ENCODE measurements at places on chromosomes 4 and X.
A peak's percentile ranks its signal among the peaks of the same experiment; 100 is the strongest.

GRCh38 chr4:24701683-24702082 is 93.7 kb upstream of the SOD3 start:
- DNase-seq, result peak; percentile 46

GRCh38 chr4:151256134-151256533 is 20.8 kb upstream of the PRSS48 start:
- DNase-seq, result no peak

GRCh38 chr4:10164877-10165283 is 48.3 kb upstream of the WDR1 start:
- DNase-seq, result peak; percentile 47

DNA sequence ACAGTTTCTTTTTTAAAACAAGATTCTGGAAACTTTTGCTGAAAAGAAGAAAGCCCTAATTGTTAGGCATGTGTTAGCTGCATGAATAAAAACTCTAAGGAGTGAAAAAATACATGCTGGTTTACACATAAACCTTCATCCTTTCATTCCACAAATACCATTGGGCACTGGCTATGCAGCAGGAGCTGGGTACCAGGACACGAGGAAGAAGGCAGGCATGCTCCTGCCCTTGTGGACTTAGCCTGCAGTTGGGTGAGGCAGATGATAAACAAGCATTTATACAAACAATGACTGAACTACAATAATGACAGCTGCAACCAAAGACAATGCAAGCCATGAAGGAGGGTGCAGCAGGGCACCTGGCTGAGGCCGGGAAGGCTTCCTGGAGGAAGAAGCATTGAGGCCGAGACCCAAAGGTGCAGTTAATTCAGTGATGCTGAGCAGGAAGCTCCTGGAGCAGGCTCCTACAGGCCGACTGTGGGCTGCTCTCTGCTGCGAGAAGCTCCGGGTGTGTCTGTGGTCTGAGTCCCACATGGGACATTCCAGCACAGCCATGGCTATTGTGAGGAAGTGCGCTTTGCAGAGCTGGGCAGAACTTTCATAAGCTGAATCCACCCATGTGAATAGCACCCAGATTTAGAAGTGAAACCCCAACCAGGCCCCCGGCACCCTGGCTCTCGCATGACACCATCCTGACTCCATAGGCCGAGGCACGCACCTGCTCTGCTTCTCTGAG is 44.0 kb upstream of the MXD4 start:
- peak; percentile 5 for DNase-seq

- no peak for DNase-seq
Observed at GRCh38 chr4:8439914-8440491, 520 bp downstream of the ACOX3 start.

DNA sequence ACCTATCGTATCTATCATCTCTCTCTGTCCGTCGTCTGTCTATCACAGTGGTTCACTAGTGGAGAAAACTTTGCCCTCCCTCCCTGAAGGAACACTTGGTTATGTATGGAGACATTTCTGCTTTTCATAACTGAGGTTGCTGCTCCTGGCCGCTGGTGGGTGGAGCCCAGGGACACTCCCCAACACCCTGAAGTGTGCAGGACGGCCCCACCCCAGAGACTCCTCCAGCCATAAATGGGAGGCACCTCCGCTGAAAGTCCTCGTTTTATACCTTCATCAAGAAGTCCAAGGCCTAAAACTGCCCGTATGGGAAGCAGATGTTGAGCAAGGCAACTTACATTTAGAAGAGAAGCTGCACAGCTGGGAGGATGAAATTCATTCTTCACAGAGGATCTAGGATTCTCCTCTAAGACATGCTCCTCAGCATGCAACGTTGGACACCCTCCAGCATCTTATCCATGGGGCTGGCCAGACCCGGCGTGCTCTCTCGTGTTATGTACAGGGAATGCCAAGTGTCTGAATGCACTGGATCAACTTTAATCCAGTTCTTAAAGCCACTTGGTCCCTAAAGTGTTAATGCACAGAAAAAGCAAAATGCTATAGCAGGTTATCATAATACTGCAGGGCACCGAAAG is 43.5 kb downstream of the PRKX start:
- DNase-seq, result no peak

GRCh38 chr4:106316773-106317409 is 541 bp downstream of the AIMP1 start:
- peak; percentile 9 for DNase-seq

DNA sequence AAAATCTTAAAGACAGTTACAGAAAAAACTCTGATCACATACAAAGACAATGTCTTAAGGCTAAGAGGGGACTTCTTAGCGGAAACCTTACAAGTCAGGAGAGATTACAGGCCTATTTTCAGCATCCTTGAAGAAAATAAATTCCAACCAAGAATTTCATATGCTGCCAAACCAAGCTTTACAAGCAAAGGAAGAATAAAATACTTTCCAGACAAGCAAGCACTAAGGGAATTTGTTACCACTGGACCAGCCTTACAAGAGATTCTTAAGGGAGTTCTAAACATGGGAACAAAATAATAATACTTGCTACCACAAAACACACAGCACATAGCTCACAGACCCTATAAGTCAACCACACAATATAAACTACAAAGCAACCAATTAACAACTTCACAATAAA is 255.8 kb upstream of the ZFP42 start:
- no peak for DNase-seq

DNA sequence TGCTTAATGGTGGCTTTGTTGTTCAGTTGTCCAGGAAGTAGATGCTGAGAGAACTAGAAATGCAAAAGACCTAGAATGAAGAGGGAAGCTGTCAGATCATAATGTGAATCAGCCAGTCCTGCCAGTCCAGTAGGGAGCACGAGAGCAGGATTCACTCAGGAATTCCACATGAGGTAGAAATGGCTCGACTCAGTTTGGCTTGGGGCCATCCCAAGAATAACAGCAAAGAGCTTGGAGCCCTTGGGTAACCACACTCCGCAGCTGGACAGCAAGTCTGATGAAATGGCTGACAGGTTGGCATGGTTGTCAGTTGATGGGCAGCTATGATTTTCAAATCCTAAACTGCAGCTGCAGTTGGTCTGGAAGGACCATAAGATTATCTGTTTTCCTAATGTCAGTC is 44.5 kb upstream of the WDR1 start:
- DNase-seq, result no peak

- no peak for DNase-seq
Observed at GRCh38 chrX:97026406-97026805, 142.7 kb downstream of the RPA4 start.

DNA sequence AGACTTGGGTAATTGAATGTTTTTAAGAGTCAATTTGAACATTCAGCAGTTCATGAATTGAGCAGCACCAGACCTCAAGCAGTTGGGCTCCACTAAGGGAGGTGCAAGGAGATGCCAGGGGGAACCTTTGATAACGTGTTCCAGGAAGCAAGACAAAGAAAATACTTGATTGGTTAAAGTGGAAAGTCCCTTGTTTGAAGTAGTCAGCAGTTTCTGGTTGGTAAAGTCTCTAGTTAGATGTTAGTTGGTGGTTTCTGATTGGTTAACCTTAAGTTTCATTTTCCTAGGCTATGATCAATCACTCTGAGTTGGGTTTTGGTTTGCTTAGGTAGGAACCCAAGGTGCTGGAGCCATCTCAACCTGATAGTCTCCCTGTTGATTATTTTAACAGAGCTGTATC is 4.0 kb downstream of the HERC6 start:
- no peak for DNase-seq

DNA sequence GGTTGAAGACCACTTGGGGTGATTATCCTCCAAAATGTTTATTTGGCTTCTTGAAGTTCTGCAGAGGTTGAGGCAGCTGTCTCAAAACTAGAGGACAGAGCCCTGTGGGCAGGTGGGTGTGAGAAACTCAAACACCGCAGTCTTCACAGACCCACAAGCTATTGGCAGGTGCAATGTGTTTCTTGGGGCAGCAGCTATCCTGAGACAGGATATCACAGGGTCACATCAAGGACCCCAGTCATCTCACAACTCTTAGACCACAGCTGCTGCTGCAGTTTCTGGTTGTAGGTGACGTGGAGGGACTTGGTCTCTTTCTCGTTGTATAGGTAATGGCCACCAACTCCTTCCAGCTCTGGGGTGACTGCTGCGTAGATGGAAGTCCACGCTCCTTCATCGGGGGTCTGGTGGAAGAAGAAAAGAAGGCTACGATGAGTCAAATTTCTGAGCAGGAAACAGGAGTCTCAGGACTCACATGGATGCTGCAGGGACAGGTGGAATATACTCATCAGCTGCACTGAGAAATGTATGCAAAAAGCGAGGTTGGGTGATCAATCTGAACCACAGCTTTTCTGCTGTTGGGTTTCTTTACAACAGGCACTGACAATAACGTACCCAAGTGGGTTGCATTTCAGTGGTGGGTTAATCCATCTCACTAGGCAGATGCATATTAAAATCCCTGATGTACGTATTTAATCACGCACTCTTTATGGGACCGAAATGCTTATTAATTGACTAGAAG is 279.8 kb downstream of the DHRSX start:
- no peak for DNase-seq

DNA sequence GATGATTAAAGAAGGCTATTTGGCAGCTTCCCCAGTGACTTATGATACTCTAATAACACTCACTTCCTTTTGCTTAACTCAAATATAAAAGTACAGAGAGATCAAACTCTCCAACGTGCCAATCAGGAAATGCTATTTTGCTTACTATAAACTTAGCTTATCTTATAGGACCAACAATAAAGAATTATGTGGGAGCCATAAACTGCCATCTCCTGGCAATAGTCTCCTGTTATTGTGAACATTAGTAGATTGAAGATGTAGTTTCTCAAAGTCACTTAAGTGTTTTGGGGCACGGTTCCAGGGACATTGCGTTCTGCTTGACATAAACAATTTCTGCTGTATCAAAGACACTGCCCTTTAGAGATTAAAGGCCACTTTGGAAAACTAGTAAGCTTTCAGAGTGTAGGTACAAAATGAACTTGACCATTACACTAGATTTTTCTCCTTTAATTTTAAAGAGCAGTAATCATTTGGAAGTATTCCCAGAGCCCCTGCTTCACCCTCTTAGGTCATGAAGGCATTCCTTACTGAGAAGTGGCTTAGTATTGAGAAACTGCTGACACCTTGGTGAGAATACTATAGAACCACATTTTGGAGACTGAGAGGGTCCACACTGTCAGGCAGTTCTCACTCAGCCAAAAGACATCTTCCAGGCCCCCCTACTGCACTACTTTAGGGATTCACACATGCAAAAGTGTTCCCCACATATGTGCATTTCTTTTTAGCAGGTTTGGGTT is 51.9 kb downstream of the MAOA start:
- DNase-seq, result no peak

DNA sequence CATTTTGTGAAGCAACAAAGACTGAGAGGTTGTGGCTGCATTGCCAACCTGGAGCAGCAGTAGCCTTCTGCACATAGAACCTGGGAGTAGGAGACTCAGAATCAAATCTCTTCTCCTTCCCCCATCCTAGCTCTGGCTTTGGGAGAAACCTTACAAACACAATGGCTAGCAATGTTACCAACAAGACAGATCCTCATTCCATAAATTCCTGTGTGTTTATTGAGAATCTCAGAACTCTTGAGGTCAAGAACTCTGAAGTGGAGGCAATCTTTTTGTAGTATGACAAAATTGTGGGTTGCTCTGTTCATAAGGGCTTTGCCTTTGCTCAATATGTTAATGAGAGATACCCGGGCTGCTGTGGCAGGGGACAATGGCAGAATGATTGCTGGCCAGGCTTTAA is 406.7 kb upstream of the SPANXN1 start:
- DNase-seq, result no peak

DNA sequence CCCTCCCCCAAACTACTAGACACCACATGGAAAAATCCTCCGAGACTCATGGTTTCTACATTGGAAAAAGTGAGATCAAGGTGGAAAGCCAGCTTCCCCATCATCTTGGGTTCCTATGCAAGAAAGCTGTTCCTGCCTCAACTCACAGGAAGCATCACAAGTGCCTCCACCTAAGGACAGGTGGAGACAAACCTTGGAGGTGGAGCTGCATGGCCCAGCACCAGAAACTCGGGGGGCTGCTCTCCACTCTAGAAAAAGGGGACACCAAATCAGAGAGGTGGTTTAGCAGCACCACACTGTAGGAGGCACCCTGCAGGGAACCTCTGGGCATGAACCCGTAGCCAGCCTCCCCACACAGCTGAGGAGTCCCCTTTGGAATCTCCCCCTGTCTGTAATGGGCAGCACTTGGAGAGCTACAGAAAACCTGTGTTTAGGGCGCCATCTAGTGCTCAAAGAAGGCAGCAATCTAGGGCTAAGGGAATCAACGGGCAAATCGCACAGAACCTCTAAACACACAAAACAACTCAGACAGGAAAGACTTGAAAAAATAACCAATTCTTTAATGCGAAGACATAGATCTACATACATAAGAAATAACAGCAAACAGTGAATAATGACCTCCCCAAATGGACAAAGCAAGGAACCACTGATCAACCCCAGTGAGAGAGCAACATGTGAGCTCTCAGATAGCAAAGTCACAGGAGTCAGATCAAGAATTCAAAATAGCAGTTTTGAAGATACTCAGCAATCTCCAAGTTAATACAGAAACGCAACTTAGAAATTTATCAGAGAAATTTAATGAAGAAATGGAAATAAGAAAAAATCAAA is 37.0 kb upstream of the ZBTB33 start:
- DNase-seq, result peak; percentile 46

GRCh38 chr4:153115322-153116290 is 88.6 kb upstream of the TRIM2 start:
- DNase-seq, result no peak

DNA sequence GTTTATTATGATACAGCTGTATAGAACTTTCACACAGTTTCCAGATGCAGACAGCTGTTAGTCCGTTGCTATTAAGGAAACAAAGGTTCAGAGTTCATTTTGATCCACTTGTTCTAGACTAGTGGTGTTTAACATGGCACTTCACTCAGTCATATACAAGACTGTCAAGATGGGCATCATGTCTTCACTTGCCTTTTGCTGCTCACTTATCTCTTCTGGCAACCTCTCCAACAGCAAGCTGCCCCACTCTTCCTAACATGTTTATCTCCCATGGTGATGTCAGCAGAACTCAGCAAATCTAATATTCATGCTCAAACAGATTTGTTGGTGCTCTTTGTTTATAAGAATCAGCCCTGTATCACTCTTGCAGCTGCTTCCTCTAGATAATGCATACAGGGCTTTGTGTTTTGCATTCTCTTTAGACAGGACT is 236.2 kb upstream of the HAND2 start:
- DNase-seq, result no peak

DNA sequence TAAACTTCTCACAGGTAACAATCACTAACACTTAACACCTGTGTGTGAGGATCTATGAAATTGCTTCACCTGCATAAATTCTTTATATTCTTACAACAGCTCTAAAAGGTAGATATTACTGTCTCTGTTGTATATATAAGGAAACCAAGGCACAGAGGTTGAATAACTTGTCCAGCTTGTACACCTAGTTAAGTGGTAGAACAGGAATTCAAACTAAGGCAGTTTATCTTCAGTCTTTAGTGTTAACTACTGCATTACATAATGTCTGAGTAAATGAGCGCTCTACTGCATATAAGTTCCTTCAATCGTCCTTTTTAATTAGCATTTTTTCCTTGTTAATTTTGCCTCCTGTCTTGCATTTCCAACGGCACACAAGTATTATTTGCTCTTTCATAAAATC is 15.0 kb downstream of the USP9X start:
- no peak for DNase-seq

GRCh38 chr4:1683736-1684505 is at the start of gene FAM53A:
FAM53A (minus strand) TSS chr4:1684313; CDS start chr4:1668741, 15,572 bp downstream.
- peak; percentile 83 for DNase-seq
